ENCODE measurements at places on chromosomes 7 and 10. TPM values are rescaled to one million over a fixed set of nuclear protein-coding genes. Genes with fewer than 3 reads are reported as not detected.

The LRRC27 gene
- 9.3 TPM for total RNA-seq

The GRID1 gene
- not detected for total RNA-seq

The HGF gene
- total RNA-seq, result 5.3 TPM

- no peak for DNase-seq
Measured at GRCh38 chr7:158682456-158682855, 22.1 kb downstream of the NCAPG2 start.

- DNase-seq, result no peak
Measured at GRCh38 chr7:41816111-41816510, 113.2 kb upstream of the INHBA start.

DNA sequence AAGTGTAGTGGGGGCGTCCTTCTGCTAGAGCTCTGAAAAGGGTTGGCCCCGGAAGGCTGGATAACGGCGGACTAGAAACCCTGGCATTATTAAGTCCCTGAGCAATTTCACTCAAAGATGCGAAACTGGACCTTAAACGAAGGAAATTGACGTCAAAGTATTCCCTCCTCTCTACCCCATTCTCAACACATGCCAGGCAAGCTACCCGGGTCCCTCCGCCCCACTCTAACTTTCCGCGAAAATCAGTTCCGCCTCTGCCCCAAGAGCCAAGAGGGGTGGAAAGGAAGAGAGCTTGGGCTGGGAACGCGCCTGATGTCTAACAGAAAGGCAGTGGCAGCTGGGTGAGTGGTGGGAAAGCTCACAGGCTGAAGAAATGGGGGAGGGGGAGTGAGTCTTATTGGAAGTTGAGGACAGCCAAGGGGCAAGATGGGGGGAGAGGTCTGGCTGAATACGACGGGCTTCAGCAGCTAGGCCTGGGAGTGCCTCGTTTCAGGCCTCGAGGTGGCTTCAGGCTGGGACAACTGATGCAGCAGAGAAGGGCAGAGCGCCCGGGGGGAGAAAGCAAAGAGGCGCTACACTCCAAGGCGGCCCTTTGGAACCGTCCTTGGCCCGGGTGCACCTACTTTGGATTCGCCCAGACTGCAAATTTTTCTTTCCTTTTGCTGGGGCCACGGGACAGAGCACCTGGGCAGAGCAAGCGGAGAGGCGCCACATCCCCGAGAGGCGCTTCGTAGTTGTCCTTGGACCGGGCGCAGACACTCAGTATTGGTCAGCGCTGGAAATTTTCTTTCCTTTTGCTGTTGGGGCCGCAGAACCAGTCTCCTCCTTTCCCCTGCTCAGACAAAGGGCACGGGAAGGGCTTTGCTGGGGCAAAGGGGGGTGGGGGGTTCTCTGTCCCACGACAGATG is 2.0 kb upstream of the FEZF1 start:
- no peak for DNase-seq

GRCh38 chr10:1662438-1663025 is 74.8 kb downstream of the ADARB2 start:
- DNase-seq, result no peak

GRCh38 chr10:119370972-119371703 is 163.8 kb downstream of the GRK5 start:
- DNase-seq, result no peak

- no peak for DNase-seq
Measured at GRCh38 chr10:114911801-114912469, 26.1 kb upstream of the TRUB1 start.

DNA sequence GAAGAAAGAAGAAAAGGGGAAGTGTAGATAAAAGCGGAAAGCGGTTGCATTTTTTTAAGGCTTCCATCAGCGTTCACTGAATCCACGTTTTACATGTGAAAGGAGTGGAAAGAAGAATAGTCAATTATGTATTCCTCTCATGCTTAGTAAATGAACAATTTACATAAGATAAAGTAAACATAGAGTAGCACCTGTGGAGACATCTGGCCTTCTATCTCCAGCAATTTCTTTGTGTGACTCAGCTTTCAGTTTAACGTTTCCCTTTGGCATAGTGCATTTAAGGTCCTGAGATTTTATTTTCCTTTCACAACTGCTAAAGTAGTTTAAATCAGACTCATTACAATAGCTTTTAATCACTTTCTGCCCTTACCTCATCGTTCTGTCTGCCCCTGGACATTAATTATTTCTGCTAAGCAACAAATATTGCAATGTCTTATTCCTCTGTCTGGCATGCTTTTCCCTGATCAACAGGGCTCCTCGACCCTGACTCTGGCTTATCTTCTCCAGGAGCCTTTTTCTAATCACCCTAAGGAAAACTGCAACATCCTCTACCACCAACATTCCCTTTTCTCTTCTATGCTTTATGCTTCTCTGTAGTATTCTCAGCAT is 383.5 kb upstream of the VWC2 start:
- no peak for DNase-seq

DNA sequence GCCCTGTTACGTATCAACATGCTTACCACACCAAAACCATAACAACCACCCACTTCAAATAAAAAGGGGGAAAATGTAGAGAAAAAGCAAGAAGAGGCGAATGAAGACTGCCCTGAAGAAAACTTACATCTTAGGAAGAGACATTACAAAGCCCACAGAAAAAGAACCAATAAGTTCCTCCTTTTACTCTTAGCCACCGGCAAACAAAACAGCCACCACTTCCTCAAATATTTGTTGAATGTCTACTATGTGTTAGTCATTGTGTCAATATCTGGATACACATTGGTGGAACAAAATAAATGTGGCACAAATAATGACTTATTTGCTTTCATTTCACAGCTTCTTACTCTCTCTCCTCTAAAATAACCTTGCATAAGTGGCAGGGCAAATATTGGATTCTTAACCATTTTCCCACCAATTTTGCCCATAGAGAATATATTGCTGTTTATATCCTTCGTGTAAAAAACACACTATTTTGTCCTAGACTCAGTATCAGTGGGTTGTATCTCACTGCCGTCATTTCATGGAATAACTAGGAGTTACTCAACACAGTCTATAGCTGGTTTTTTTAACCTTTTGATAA is 106.8 kb downstream of the ANK3 start:
- peak; percentile 73 for DNase-seq
